ENCODE measurements at places on chromosomes 11 and 22.

DNA sequence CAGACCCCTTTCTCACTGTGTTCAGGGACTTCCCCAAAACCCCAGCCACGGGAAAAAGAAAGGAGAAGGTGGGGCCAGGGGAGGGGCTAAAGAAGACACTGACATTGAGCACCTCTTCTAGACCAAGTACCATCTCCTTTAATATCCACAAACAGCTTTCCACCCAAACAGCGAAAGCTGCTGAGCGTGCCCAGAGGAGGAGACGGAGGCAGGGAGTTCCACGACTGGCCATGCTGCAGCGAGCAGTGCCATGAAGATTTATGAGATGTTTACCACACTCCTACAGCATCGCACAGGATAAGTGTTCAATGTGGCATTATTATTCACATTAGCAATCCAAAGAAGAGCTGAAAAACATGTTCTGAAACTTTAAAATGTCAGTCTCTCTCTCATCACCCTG lies 127.4 kb downstream of the LARGE1 start:
- no peak for DNase-seq

- DNase-seq: peak; percentile 21
Observed at GRCh38 chr11:111450480-111451320, 61.5 kb downstream of the BTG4 start.

DNA sequence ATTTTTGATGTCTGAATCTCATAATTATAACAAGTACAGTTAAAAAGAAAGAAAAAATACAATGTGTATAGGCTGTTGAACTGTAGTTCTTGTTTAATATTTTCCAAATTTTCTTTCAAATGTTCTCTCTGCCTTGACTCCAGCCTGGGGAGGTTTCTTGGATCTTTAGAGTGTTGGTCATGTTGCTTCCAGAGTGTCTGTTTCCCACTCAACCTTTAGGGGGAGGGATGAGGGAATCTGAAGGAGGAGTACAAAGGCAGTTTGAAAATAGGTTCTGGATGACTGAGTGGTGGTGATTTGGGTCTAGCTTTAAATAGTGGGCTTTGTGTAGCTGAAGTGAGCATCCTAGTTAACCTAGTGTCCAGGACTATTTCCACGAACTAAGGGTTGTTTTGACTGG lies 2.0 kb downstream of the CTNND1 start:
- peak; percentile 56 for DNase-seq

DNA sequence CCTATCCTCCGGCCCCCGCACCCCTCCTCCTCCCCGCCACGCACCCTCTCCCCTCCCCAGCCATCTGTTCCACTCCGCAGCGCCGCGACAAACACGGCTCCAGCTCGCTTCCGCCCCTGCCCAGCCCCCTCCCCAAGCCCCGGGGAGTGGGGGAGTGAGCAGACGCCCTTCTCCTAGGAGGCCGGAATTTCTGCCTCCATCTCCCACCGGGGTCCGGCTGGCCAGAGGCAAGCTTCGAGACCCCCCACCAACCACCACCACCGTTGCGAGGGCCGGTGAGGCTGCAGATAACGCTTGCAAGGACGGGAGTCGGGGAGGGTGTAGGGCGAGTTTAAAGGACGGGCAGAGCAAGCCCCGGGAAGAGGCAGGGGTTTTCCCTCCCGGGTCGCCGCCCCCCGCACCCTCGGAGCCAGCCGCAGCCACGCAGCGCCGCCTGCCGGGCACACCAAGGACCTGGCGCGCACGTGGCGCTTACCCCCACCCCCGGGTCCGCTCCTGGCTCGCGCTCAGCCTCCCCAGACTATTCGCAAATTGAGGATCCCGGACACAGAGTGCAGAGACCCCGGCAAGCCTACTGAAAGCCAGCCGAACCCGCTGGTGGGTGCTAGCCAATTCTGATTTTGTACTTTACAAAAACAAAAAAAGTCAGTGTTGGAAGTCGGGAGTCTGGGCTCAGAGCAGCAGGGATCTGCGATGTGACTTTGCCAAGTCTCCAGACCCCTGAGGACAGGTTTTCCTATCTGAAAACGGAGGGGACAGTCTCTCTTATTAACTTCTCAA lies 22.6 kb downstream of the RTN4RL2 start:
- DNase-seq: peak; percentile 22

DNA sequence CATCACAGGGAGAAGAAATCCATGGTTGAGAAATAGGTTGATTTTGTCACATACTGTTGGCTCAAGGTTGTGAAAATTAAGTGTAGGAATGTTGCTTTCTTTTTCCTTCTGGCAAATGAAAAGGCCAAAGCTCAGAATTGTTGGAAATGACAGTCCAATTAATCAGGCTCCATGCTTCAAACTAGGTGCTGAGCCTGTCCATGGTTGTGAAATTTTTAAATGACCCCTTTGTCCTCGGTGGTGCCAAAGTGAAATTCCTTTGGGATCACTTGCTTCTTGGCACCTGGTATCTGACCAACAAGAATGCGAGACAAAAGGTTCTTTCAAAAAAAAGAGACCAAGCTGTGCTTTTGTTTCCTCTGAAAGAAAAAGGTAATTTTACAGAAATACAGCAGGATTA lies 451.9 kb downstream of the ETS1 start:
- DNase-seq: no peak

DNA sequence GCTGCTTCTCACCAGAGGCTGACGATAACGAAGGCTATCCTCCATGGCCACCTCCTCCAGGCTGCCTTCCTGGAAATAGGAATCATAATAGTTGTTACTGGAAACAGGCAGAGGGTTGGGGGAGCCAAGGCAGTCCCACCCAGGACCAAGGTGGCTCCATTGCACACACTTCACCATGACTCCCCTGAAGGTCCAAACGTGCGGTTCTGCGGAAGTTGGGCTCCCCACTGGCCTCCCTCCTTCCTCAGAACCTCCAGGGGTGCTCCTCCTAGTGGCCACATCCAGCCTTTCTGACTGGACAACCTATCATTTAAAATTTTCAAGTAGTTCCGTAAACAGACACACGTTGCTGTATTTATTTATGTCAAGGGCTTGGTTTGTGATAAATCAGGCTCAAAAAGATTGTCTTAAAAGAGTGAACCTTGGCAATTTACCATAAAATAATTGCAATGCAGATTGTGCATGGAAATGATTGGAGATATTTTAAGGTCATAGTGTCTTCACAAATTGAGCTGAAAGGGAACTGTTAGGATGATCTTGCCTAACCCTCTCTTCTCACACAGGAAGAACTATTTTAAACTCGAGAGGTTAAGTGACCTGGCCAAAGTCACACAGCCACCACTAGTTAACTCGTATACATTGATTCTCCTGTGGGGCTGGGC lies 1.4 kb upstream of the TCN2 start:
- DNase-seq: peak; percentile 58

DNA sequence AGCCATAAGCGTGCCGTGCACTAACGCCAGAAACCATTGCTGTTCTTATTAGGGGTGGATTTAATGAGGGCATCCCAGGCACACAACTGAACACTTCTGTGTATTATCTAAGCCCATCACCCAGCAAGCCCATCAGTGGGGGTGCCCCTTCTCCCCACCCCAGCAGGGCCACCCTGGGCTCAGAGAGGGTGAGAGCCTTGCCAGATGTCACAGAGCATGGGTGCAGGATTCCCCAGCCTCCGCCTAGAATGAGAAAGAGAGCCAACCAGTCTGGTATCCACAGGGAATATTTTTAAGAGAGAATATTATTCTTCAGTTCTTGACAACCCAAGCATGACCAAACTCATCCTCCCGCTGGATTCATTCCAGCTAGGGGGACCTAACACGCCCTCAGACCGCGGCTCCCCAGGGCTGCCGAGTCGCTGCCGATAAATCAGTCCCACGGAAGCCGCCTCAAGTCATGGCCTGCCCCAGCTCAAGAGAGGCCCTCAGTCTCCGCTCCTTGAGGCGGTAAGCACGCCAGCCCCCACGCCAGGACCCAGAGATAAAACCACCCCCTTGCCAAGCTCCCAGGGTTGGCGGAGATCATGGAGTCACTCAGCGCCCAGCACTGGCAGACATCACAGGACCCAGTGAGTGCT lies 47.2 kb downstream of the MN1 start:
- DNase-seq: no peak

DNA sequence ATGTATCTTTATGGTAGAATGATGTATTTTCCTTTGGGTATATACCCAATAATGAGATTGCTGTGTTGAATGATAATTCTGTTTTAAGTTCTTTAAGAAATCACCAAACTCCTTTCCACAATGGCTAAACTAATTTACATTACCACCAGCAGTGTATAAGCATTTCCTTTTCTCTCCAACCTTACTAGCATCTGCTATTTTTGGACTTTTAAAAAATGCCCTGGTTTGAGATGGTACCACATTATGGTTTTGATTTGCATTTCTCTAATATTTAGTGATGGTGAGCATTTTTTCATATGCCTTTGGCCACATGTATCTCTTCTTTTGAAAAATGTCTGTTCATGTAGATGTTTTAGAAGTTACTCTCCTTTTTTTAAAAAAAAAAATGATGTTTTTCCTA lies 142.0 kb downstream of the METTL15 start:
- no peak for DNase-seq

- DNase-seq: no peak
Observed at GRCh38 chr22:30555282-30556210, 9.0 kb upstream of the SEC14L6 start.

DNA sequence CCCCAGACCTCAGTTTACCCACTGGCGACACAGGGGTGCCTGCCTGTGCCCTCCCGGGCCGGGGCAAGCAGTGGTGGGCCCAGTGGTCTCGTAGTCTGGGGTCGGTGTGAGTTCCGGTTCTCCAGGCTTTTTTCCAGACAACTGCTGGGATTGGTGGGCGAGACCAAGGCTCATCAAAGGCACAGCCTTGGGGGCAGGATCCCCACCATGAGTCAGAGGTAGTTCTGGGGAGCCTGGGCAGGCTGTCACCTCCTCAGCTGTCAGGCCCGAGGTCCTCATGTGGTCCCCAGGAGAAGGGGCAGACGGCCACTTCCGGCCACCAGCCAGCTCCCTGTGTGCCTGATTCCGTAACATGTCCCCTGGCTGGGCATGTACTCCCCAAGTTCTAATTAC lies 827 bp upstream of the MUC2 start:
- DNase-seq: no peak

DNA sequence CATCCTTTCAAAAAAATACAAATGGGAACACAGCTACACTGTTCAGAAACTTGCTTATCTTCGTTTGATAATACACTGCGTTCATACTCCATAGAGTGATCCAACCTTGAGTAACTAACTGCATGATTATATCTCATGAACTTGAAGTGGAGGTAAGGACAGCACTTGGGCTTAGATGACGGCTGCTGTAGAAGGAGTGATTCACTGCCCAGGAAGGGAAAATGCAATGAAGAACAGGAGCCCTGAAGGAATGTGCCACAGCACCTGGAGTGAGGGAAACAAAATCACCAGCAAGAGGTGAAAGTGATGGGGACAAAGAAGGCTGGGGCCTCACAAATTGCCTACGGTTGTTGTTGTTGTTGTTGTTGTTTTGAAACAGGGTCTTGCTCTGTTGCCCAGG lies 44.1 kb upstream of the SC5D start:
- DNase-seq: no peak

DNA sequence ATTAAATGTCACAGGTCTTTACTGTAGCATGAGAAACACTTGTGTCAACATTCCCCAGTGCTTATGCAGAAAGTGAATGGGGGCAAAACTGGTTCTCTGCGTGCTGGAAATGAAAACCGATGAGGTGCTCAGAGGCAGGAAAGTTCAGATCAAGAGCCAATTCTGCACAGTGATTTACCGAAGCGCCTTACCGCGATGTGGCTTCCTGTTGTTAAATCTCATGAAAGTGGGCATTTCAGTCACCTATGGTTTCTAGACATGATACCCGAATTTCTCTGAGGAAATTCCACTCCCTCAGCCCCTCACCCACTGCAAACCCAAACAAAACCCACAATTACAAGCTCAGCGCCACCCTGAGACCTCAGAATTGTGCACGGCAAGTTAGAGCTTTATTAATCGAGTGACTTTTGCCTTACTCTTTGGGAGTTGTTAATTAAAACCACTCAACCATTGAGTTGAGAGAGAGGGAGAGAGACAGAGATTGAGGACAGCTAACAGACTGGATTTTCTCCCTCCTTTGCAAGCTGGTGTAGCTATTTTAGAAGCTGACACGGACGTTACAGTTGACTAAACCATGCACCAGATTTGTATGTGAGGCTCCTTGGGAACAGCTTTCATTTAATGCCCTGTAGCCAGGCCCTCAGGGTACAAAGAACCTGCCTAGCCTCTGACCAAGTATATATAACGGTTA lies 196.4 kb downstream of the DBX1 start:
- no peak for DNase-seq

GRCh38 chr11:19680829-19681368 lies 31.7 kb upstream of the NAV2 start:
- peak; percentile 45 for DNase-seq

GRCh38 chr11:68567553-68567952 lies 107.0 kb downstream of the PPP6R3 start:
- DNase-seq: no peak

DNA sequence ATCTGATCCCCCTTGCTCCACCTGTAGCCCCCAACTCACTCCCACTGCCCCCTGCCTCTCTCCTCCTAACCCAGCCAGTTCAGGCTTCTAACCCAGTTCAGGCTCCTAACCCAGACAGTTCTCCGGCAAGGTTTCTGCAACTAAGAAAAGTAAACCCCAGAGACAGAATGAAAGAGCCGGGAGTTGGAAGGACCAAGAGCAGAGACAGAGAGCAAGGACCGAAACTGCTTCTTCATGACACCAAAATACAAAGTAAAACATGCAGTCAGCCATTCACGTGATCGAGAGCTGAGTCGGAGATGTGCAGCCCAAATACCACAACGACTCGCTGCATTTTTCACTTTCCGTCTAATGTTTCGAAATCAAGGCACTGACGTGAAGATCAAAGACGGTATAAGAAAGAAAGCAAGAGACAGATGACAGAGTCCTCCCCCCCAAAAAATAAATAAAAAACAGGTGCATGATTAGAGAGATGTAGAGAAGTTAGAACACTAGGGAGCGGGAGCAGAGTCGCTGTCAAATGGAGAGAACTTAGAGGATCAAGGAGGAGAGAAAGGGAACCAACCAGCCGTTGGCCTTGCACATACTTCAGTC lies 884 bp downstream of the IL10RA start:
- no peak for DNase-seq

- no peak for DNase-seq
Observed at GRCh38 chr22:30893434-30894370, 74.9 kb downstream of the MORC2 start.

- no peak for DNase-seq
Observed at GRCh38 chr11:119637481-119637880, 91.5 kb downstream of the NECTIN1 start.

DNA sequence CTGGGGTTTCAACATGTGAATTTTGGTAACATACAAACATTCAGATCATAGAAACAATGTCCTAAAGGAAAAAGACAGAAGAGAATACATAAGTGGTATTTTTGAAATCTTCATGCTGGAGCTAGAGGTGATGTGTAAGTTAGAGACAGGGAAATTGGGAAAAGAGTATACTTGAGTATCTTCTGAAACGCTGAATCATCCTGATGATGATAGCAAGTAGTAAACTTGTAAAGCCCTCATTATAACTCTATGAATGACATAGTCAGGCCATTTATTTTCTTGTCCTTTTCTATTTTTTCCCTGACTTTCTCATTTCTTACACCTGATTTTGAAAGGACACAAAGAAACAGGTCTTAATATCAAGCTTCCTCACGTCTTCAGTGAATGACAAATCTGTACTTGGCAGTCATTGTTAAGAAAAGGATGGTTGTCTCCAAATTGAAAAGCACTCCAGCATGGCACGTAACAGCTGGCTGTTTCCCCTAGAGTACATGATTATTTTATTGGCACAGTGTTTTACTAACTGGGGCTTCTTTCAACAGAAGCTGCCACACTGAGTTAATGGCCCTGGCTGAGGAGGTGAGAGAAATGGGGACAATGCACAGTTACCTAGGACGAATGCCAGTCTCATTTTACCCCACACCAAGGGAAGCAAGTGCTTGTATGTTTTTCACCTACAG lies 140.7 kb upstream of the CTSC start:
- no peak for DNase-seq

- DNase-seq: no peak
Observed at GRCh38 chr11:21401496-21401895, 732.1 kb downstream of the NELL1 start.

Data from HCEC 1CT (cell line).